NCI-H1436 treated with DMSO at 0.1 percent for 48 hours (cell line): ENCODE measurements at places on chromosomes 11 and 22.

- DNase-seq: no peak
These were observed 10.7 kb downstream of the KRTAP5-5 start for GRCh38 chr11:1640076-1640946.

GRCh38 chr11:63855975-63856374, 17.1 kb downstream of the MARK2 start:
- DNase-seq: no peak

GRCh38 chr11:133776671-133777367, 68.5 kb downstream of the SPATA19 start:
- no peak for DNase-seq

DNA sequence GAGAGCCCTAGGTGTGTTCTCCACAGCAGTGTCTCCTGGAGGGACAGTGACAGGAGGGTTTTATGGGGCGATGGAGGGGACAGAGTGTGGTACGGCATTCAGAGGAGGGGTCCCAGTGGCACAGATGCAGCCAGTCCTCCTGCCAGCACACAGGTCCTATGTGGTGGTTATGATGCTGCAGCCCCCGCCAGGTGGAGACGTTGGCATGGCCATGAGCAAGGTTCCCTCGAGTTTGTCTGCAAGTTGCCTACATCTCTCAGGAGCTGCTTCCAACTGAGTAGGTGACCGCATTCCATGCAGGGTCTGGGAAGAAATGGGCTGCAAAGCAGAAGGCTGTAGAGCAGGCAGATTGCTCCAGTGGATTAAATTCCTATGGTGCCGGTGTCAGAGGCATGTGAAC, 646.0 kb downstream of the TBC1D22A start:
- DNase-seq: no peak

DNA sequence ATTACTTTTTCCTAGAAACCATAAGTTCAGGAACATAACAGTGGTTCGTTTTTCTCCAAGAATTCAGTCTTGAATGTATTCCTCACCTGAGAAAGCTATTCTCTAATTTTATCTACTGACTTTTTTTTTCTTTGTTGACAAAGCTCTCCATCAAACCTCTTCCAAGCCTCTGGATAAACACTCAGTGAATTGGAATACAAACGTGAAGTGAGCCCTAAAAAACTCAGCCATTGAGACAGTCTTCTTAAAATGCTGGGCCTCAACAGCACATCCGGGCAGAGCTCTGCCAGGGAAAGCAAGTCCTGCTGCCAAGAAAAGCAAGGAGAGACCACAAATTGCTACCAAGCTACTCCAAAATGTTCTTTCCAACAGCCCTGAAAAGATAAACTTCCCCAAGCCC, 7.7 kb upstream of the SLC1A2 start:
- DNase-seq: no peak

DNA sequence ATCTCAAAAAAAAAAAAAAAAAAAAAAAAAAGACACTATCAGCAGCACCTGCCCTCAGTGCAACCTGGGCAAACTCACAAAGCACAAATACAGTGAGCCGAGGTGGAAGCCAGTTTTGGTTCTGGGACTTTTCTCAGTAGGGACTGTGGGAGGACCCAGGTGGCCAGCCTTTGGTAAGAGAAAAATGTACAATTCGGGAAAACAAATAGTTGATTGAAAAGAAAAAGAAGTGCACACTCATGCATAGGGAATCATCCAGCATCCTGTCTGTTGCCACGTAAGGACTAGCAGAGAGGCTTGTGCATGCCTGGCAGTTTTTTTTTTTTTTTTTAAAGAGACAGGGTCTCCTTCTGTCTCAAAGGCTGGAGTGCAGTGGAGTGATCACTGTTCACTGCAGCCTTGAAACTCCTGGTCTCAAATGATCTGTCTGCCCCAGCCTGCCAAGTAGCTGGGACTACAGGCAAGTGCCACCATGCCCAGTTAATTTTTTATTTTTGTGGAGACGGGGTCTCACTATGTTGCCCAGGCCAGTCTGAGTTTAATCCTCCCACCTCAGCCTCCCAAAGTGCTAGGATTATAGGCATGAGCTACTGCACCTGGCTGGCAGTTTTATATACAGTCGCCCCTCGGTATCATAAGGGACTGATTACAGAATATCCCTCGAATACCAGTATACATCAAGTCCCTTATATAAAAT, 36.7 kb downstream of the TPST2 start:
- no peak for DNase-seq

GRCh38 chr22:49497266-49497665, 330.4 kb downstream of the BRD1 start:
- no peak for DNase-seq

GRCh38 chr11:23212807-23213206, 352.5 kb upstream of the CCDC179 start:
- no peak for DNase-seq
